ENCODE measurements at places on chromosomes 1 and 21.

GRCh38 chr1:100722221-100722620, 2.7 kb downstream of the VCAM1 start:
- no peak for DNase-seq

DNA sequence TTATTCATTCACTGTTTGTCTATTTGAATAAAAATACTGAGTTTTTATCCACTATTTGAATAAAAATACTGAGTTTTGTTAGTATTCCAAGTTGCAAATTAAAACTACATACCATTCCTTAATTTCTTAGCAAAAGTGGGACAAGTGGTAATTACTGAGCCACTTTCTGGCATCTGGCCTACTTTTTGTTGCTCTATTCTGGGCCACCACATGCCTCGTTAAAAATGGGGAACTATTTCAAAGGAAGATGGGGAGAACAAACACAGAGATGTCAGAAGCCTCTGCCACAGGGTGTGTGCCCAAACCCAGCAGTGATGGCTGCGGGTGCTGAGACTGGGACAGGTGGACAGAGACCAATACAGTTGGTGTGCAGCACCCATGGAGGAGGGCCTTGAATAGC, 14.6 kb downstream of the PIGP start:
- no peak for DNase-seq

- DNase-seq = no peak
These were observed 22.0 kb downstream of the FLVCR1 start for GRCh38 chr1:212879947-212880690.

DNA sequence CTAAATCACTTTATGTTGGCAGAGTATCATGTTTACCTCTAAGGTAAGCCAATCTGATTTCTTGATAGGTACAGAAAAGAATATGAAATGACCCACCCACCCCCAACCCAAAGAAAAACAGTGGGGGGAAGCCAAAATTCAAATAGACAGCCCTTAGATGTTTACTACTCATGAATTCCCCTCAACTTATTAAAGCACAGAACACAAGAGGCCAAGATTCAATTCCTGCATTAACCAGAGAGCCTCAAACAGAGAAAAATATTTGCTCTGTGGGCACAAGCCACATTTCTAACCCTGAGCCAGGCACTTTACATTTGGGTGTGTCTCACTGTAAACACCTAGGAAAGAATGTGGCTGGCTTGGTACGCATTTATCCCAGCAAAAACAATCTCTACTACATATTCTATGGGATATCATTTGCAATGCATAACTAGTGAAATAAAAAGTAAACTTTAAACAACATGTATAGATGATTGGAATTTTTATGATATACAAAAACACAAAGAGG, 84.3 kb downstream of the PTPN14 start:
- DNase-seq = no peak

- no peak for DNase-seq
These were observed 101.6 kb downstream of the DMRTB1 start for GRCh38 chr1:53560581-53561502.
